ENCODE measurements at places on chromosomes 1 and 21. TPM values are rescaled to one million over a fixed set of nuclear protein-coding genes. Genes with fewer than 3 reads are reported as not detected.
A peak's percentile ranks its signal among the peaks of the same experiment; 100 is the strongest.

- H3K4me3 ChIP-seq, result no peak overlapping the region
- no peaks in the 10 kb centered on the region for H3K27me3 ChIP-seq
- H3K27ac ChIP-seq, result peak overlapping the region; percentile 39
- H3K36me3 ChIP-seq, result no peaks in the 10 kb centered on the region
- H3K4me1 ChIP-seq, result no peaks in the 10 kb centered on the region
Measured at GRCh38 chr1:74395571-74395970, 116.8 kb downstream of the LRRC53 start.

DNA sequence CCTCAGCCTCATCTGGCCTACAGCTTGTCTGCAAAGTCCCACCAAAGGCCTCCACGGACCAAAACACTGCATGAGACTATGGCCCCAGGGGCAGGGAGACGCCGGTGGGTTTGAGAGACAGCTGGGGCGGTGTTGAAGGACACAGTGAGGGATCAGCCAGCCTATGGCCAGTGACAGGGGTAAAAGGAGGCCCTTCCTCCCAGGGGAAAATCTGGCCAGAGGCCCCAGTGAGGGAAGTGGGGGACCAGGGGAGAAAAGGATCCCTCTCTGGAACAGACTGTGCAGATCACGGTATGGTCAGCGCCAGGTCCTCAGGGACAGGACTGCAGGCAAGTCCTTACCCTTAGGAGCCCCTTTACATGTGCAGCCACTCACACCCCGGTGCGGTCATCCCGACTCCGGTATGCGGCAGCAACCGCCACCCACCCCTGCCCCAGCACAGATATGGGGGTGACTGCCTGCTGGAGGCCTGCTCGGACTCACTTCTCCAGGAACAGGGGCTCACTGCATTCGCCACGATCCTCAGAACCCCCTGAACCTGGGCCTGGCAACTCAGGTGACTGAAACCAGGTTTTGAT is 1.3 kb downstream of the CERS2 start:
- peak overlapping the region; percentile 92 for H3K27ac ChIP-seq
- H3K4me1 ChIP-seq, result peaks cover 62% of the 10 kb centered on the region
- H3K36me3 ChIP-seq, result peaks cover 9% of the 10 kb centered on the region
- DNase-seq, result peak; percentile 72
- no peaks in the 10 kb centered on the region for H3K27me3 ChIP-seq

GRCh38 chr1:237226177-237226944 is 184.4 kb downstream of the RYR2 start:
- H3K27me3 ChIP-seq, result no peaks in the 10 kb centered on the region
- no peak overlapping the region for H3K27ac ChIP-seq
- H3K36me3 ChIP-seq, result no peaks in the 10 kb centered on the region
- no peaks in the 10 kb centered on the region for H3K4me1 ChIP-seq

GRCh38 chr1:41723786-41724185 is 194.9 kb downstream of the HIVEP3 start:
- H3K36me3 ChIP-seq, result no peaks in the 10 kb centered on the region
- H3K27me3 ChIP-seq, result no peaks in the 10 kb centered on the region
- H3K4me1 ChIP-seq, result peaks cover 43% of the 10 kb centered on the region
- H3K4me3 ChIP-seq, result no peak overlapping the region

DNA sequence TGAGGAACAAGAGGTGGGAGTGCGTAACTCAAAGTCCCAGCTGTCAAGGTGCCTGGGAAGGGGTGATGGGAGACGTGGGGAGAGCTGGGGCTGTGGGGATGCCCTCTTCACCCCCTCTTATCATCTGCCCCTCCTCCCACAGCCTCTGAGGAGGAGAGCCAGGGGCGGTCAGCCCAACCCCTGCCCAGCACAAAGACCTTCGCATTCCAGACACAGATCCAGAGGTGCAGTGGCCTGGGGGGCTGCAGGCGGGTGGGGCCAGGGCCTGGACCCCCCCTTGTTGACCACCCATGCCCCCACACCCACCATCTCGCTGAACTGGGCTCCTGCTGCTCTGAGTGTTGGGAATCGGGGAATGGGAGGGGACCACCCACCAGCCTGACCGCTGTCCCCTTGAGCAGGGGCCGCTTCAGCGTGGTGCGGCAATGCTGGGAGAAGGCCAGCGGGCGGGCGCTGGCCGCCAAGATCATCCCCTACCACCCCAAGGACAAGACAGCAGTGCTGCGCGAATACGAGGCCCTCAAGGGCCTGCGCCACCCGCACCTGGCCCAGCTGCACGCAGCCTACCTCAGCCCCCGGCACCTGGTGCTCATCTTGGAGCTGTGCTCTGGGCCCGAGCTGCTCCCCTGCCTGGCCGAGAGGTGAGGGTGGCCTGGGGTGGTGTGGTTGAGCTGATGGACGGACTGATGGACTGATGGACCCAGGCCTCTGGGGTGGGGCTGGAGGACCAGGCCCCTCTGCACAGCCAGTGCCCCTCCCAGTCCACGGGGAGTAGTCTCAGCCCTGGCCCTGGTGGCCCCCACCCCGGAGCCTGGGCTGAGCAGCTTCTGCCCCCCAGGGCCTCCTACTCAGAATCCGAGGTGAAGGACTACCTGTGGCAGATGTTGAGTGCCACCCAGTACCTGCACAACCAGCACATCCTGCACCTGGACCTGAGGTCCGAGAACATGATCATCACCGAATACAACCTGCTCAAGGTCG is 29.7 kb downstream of the TRIM11 start:
- H3K36me3 ChIP-seq, result no peaks in the 10 kb centered on the region
- no peaks in the 10 kb centered on the region for H3K27me3 ChIP-seq
- no peak overlapping the region for H3K4me3 ChIP-seq
- peak; percentile 63 for DNase-seq
- no peaks in the 10 kb centered on the region for H3K4me1 ChIP-seq

- H3K27me3 ChIP-seq, result peaks cover 17% of the 10 kb centered on the region
- H3K4me3 ChIP-seq, result no peak overlapping the region
- no peak for DNase-seq
- H3K27ac ChIP-seq, result no peak overlapping the region
- no peaks in the 10 kb centered on the region for H3K4me1 ChIP-seq
Measured at GRCh38 chr1:2868571-2869195, 67.2 kb upstream of the TTC34 start.

DNA sequence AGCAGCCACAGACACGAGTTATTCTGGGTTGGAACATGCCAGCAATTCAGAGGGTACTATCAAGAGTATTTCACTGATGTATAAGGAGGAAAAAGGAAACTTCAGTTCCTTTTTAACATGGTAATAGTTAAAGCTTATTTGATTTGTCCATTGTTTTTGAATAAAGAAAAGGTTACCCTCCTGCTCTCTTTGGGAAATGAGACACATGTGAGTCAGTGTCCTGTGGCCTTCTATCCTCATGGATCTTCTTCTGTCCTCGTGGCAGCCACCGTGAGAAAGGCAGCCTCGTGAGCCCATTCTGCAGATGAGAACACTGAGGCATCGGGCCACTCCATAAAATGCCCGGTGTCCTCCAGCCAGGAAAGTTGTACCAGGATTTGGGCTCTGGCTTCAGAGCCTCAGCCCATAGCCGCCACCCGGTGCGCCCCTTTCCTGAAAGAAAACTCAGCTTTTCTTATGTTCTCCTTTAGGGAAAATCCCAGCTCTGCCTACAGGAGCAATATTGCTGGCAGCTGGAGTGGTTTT is 24.8 kb downstream of the KCNAB2 start:
- no peak overlapping the region for H3K27ac ChIP-seq
- no peaks in the 10 kb centered on the region for H3K4me1 ChIP-seq
- no peaks in the 10 kb centered on the region for H3K36me3 ChIP-seq

DNA sequence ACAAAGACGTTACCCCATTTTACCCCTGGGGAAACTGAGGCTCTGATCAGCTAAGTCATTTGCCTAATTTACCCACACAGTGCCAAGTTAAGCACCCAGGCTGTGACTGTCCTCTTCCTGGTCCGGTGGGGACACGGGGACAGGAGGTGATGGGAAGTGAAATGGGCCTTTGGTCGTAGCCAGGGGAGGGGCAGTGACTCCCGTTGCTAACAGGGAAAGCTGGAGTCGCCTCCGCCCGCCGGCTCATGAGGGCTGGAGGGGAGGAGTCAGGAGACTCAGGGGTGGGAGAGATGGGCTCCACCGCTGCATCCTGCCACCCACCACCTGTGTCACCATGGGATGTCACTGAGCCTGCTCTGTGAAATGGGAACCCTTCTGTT is 139.3 kb downstream of the PGBD5 start:
- H3K27me3 ChIP-seq, result peaks cover 1% of the 10 kb centered on the region
- no peak overlapping the region for H3K27ac ChIP-seq
- no peak overlapping the region for H3K4me3 ChIP-seq
- DNase-seq, result no peak
- H3K4me1 ChIP-seq, result no peaks in the 10 kb centered on the region

- H3K27ac ChIP-seq, result peak overlapping the region; percentile 45
- H3K27me3 ChIP-seq, result no peaks in the 10 kb centered on the region
- H3K4me3 ChIP-seq, result no peak overlapping the region
- no peaks in the 10 kb centered on the region for H3K36me3 ChIP-seq
- DNase-seq, result no peak
- H3K4me1 ChIP-seq, result peaks cover 12% of the 10 kb centered on the region
Measured at GRCh38 chr21:29237110-29238052, 61.3 kb upstream of the BACH1 start.

The YOD1 gene
- 7.0 TPM for total RNA-seq

The KRTAP21-2 gene
- total RNA-seq, result not detected

Data from upper lobe of right lung (tissue), 1 donor.